Activated gamma-delta T cell (primary cell): ENCODE measurements at places on chromosomes 12 and 14.

GRCh38 chr12:31406345-31406744, 80.4 kb upstream of the SINHCAF start:
- no peak for DNase-seq

DNA sequence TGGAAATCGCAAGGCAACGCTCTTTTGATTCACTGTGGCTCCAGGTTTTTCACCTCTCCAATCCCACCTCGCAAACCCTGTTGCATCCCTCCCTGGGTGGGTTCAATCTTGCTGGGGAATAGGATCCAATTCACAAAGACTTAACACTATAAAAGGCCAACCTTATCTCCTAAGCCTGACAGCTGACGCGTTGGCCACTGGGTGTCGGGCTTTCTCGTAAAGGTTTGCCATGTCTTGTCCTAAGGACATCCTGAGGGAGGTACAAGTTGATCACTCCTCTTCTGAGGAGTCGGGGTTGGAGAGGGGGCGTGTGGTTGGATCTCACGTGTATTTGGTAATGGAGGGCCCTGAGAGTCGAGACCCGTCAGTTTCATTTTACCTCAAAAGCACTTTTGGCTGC, 112.6 kb upstream of the FZD10 start:
- no peak for DNase-seq

DNA sequence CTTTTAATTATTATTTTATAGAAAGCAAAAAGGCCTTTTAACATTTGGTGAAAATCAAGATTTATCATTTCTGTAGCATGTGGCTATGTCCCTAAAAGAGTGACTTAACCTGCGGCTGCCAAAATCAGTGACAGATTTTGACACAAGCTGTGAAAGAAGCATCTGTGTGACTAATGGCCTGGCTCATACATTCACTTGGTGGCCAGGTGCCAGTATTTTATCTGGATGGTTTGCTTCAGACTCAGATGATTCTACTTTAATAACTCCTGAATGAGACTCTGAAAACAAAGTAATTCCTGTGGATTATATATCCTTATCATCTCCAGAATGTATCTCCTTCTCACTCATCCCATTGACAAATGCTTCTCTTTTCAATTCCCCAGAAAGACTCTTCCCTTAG, 103.0 kb downstream of the FSCB start:
- no peak for DNase-seq

DNA sequence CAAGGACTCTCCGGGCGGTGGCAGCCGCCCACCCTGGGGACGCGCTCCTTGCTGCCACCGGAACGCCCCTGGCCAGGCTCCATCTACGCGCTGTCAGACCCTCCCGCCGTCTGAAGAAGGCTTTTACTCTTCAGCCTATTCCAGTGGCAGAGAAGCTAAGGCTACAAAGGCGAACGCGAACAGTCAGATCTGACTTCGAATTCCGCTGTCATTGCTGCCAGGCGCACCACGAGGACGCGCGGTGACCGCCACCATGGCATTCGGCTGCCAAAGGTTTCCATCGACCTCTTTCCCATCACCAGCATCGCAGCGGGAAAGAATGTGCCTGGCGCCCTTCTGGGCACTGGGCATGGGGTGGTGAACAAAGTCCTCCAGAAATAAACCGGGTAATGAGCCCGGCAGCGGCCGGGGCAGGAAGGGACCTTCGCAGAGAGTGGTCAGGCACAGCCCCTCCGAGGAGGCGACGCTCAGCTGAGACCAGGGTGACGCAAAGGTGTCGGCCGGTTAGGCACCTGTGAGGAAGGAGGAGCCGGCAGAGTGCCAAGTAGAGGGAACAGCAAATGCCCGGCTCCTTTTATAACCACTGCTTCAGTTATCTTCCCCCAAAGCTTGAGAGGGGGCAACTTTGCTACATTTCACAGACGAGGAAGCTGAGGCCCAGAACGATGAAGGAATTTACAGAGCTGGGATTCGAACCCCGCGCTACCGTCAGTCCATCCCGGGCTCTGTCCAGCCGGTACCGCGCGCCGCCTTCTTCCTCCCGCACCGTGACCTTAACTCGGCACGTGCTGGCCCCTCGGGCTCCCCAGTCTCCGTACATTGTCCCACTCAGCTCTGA, 1.9 kb upstream of the RFX4 start:
- DNase-seq: no peak

DNA sequence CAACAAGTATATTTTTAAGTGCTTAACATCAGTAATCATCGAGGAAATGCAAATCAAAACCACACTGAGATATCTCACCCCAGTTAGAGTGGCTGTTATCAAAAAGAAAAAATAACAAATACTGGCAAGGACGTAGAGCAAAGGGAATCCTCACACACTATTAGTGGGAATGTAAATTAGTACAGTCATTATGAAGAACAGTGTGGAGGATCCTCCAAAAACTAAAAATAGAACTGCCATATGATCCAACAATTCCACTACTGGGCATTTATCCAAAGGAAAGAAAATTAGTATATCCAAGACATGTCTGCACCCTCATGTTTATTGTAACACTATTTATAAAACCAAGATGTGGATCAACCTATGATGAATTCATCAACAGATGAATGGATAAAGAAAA, 149.0 kb upstream of the PWP1 start:
- DNase-seq: no peak

- DNase-seq: no peak
Measured at GRCh38 chr14:52305014-52305413, 9.1 kb upstream of the PTGER2 start.

GRCh38 chr14:33556382-33557121, 394.3 kb downstream of the EGLN3 start:
- no peak for DNase-seq

GRCh38 chr12:99281277-99281676, 366.3 kb upstream of the GARIN6 start:
- DNase-seq: no peak

DNA sequence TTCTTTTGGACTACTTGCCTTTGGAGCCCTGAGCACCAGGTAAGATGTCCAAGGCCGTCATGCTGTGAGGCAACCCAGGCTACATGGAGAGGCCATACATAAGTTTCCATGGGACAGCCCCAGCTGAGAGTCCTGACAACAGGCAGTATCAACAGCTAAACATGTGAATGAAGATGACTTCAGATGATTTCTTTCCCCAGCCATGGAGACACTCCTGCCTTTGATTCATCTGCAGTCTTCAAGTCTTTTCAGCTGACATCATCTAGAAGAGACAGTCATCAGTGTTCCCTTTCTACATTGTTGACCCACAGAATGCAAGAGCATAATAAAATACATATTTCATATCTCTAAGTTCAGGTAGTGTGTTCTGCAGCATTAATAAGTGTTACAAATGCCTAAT, 398.7 kb downstream of the BTG1 start:
- DNase-seq: no peak

DNA sequence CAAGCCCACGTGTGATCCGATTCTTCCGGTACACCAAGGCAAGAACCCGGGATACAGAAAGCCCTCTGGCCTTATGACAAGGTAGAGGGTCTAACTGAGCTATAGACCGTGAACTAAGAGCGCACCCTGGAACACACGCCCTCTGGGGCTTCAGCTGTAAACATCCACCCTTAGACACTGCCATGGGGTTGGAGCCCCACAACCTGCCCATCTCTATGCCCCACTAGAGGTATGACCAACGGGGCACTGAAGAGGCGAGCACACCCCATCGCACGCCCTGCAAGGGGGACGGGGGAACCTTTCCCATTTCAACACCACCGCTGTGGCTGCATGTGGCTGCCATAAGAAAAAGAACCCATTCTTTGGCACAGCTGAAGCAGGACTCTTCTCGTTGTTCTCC, 1206.0 kb upstream of the TMEM132C start:
- no peak for DNase-seq

DNA sequence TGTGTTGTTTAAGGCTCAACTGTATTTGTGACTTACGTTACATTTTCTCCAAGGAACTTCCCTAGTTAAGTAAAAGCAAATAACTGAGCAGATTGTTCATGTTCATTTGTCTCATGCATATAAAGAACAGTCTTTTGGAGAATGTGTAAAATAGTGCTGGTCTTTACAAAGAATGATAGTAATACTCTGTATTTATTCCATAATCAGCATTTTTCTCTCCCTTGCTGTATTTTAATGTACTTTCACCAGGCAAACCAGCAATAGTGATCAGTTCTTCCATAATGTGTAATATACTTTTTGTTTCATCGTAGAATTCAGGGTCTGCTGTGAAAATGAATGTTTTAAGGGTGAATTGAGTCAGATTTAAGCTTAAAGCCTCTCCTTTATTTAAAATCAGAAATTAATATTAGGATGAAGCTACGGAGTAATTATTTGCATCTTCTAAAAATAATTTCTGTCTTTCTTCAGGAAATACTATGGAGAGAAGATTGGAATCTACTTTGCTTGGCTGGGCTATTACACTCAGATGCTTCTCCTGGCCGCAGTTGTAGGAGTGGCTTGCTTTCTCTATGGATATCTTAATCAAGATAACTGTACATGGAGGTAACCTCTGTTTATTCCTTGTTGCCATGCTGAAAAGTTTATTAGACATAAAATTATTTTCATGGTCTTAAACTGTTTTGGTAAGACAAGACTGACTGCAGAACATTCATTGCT, 141.1 kb downstream of the ANO6 start:
- no peak for DNase-seq

- DNase-seq: no peak
Measured at GRCh38 chr12:55729819-55730818, 1.3 kb upstream of the CD63 start.

- no peak for DNase-seq
Measured at GRCh38 chr12:50185301-50185895, 18.2 kb upstream of the CERS5 start.

- DNase-seq: no peak
Measured at GRCh38 chr14:73173092-73173735, 36.9 kb downstream of the PSEN1 start.

DNA sequence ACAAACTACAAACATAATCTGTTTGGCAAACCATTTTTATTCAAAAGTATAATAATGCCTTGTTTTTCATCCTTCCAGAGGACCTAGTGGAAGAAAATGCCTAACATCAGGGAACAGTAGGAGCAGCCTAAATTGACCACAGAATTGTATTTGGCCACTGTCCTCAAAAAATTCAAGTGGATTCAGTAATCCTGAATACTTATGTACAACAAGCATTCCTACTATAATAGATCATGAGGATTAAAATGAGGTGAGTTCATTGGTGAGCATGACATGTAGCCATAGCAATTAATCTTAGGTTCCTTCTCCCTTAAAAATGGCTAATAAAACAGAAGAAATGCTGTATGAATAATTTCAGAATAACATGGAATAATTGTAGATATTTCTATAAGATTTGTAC, 209.3 kb downstream of the DAD1 start:
- no peak for DNase-seq

- DNase-seq: no peak
Measured at GRCh38 chr12:45354399-45354798, 138.5 kb downstream of the ANO6 start.

GRCh38 chr14:52003324-52003723, 14.0 kb downstream of the RTRAF start:
- no peak for DNase-seq

- no peak for DNase-seq
Measured at GRCh38 chr12:31887109-31887811, 72.0 kb upstream of the RESF1 start.

GRCh38 chr12:24015833-24016160, 66.3 kb upstream of the SOX5 start:
- no peak for DNase-seq

- DNase-seq: no peak
Measured at GRCh38 chr14:38743966-38744584, 359.0 kb downstream of the SEC23A start.

- no peak for DNase-seq
Measured at GRCh38 chr12:127306604-127307215, 960.3 kb upstream of the TMEM132C start.

DNA sequence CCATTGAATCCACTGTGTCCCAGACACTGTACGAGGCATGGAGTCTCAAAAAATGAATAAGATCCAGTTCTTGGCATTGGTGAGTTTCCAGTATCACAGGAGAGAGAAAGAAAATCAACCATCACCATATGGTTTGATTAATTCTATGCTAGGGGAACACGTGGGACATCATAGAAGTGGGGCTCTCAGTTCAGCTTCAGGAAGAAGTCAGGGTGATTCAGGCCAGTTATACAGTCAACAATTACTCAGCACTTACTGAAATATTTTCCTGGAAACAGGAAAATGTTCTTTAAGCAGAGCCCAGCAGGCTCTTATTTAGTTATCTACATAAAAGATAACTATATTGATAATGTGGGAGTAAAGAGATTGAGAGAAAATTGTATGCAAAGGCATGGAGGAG, 407.2 kb downstream of the NOVA1 start:
- no peak for DNase-seq

- no peak for DNase-seq
Measured at GRCh38 chr12:122961531-122962329, 4.5 kb downstream of the ABCB9 start.

GRCh38 chr12:96063046-96063445, 27.7 kb upstream of the LTA4H start:
- DNase-seq: no peak

DNA sequence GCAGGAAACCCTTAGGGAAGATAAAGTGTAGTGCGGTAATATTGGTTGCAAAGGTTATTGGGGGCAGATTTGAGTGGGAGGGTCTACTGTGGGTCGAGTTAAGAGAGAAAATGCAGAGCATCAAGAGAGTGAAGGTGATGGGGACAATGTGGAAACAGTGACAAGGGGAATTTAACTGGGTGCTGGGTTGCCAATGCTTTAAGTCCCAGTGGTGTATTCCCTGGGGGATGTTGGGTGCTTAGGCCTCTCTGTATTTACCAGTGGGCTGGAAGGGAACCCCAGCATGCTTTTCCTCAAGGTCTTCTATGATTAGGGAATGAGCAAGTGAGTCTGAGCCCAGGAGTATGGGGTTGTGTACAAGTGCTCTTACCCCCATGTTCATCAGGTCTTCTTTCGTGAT, 10.6 kb downstream of the BCAT1 start:
- DNase-seq: no peak

DNA sequence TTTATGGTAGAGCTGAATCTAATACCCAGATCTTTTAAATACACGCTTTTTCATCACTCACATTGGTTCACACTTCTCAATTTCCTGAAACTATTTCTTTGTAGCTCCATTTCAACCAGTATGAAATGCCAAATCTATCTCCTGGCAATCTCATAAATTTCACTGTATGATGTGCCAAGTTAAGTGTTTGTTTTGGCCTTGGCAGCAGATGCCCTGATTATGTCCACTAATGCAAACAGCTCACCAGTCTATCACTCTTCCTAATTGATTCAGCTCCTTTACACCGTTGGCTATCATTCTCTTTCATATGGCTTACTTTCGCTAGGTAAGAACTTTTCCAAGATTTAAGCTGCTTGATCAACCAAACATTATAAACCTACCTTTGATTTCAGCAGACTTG, 58.6 kb downstream of the ZFC3H1 start:
- no peak for DNase-seq

- no peak for DNase-seq
Measured at GRCh38 chr12:9782547-9783382, 22.1 kb upstream of the CD69 start.
